ENCODE measurements at places on chromosomes 11 and 22. TPM values are rescaled to one million over a fixed set of nuclear protein-coding genes. Genes with fewer than 3 reads are reported as not detected.

Gene B3GAT1
- total RNA-seq, result 0.39 TPM

Gene DNAJB7
- total RNA-seq, result not detected

DNA sequence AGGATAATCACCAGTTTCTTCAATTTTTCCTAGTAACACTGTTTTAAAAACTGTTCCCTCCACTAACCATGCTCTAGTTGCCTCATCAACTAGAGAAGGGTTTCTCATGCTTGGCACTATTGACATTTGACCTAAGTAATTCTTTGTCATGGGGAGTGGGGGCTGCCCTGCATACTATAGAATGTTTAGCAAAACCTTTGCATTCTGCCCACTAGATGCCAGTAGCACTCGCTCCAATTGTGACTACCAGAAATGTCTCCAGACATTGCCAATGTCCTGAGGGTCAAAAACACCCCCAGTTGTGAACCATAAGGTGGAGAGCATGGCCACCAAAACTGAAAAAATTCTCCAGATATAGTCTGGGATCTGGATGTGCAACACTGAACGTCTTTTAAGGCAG, 27.6 kb upstream of the BMAL1 start:
- no peak for DNase-seq

DNA sequence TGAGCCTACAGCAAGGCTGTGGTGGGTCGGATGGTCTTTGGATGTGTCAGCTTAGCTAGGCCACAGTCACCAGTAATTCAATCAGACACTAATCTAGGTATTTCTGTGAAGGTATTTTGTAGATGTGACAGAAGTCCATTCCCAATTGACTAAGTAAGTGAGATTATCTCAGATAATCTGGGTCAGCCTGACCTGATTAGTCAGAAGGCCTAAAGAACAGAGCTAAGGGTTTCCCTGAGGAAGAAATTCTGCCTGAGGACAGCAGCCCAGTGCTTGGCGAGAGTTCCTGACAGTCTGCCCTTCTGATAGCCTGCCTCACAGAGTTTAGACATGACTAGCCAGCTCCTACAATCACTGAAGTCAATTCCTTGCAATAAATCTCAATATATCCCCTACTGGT, 28.7 kb downstream of the GUCD1 start:
- no peak for DNase-seq

GRCh38 chr22:48644997-48645396, 1182.7 kb downstream of the BRD1 start:
- no peak for DNase-seq

GRCh38 chr11:125088576-125089455, 22.6 kb downstream of the TMEM218 start:
- DNase-seq, result no peak

DNA sequence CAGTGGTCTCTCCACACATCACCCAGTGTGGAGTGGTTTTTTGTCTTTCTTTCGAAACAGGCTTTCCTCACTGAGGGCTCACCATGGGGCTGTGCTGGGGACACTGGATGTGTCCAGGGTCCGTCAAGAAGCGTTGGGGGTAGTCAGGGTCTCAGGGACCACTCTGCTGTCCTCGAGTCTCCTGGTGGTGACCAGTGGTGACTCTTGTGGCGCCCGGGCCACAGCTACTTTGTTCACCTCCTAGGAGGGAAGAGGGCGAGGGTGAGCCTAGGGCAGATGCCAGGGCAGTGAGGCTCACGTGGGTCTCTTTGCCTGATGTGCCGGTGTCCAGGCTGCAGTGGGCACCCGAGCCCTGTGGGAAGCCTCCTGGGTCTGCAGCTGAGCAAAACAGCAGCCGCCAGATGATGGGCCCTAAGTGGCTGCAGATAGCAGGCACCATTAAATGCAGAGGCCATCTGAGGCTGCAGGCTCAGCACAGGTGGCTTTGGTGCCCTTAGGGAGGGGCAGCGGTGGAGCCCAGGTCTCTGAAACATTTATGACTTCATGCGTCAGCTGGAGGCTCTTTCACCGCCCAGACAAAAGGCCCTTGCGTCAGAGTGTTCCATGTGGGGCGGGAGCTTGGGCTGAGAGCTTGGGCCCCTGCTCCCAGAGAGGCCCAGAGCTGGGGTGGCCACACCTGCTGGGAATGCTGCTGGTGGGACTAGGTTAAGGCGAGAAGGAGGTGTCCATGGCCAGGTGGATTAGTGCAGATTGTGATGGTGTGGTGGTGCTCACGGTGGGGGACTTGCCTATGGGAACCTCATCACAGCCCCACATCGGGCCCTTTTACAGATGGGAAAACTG, 29.5 kb downstream of the KCNQ1 start:
- no peak for DNase-seq

All from activated T-helper 1 cell treated with anti-CD3 and anti-CD28 coated beads, Interleukin-12 subunit alpha, Interleukin-12 subunit beta, Interleukin-2, Interleukin-4 antibody, amounts not matched to agents 30 ng/mL and 10 ng/mL and 1 ng/mL, durations not matched to agents 14 hours and 24 hours and 36 hours (primary cell).